ENCODE measurements at places on chromosomes 5 and 9. TPM values are rescaled to one million over a fixed set of nuclear protein-coding genes. Genes with fewer than 3 reads are reported as not detected.

DNA sequence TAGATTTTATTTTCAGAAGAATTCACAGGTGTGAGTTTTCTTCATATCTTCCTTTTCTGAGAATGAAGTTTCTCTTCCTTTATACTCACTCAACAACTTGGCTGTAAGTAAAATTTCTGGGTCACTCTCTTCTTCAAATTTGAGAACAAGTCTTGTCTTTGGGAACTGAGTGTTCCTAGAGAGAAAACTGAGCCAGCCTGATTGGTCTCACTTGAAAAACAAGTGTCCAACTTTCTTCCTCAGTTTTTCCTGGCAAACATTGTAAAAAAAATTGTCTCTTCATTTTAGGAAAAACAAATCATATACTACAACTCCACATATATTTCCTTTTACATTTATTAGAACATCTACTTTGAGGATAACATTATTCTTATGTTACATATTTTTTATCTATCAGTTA, 156.1 kb upstream of the GHR start:
- no peak for DNase-seq

Gene PCDHGA4
- total RNA-seq = 7.4 TPM

Gene MATR3
- 193 TPM for total RNA-seq

DNA sequence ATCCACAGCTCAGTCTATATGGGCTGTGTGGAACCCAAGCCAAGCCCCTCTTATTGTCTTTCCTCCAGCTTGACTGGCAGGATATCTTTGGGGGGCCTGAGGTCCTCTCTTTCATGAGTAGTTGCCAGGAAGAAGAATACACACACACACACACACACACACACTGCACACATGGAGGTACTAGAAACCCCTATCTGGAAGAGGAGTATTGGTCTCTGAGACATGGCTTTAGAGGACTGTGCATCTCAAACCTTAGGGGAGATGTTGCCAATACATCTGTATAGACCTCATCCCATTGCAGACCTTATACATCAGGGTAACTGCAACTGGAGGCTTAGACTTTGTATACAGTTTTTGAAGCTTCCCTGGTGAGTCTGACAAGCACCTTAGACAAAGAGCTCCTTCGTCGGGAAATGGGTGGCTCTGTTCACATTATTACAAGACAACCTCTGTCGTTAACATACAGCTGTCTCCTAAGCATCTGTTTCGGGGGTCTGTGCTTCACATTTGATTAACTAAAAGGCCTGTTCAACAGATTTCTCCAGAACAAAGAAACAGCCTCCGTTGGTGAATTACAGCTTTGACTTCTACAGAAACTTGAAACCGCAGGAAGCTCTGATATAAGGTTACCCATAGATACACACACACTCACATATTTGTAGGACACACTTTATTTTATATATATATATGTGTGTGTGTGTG, 5.5 kb upstream of the ENTREP1 start:
- DNase-seq = no peak

DNA sequence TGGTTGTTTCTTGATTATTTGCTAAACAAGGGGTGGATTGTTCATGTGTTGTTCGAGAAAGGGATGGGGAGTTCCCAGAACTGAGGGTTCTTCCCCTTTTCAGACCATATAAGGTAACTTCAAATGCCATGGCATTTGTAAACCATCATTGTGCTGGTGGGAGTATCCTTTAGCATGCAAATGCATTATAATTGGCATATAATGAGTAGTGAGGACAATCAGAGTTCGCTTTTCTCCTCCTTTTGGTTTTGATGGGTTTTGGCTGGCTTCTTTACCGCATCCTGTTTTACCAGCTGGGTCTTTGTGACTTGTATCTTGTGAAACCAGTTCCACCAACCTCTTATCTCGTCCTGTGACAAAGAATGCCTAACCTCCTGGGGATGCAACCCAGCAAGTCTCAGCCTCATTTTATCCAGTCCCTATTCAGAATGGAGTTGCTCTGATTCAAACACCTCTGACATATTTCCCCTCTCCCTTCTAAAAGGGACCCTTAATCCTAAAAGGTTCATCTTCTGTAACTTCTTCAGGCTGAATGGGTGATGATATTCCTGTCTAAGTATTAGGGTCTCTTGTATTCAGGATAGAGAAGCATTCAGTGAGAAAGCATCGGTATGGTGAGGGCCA, 8.7 kb upstream of the FBN2 start:
- DNase-seq = no peak

- no peak for DNase-seq
Measured at GRCh38 chr5:158080112-158080511, 221.2 kb upstream of the CLINT1 start.

- DNase-seq = no peak
Measured at GRCh38 chr5:81371354-81371876, 22.5 kb downstream of the ACOT12 start.

DNA sequence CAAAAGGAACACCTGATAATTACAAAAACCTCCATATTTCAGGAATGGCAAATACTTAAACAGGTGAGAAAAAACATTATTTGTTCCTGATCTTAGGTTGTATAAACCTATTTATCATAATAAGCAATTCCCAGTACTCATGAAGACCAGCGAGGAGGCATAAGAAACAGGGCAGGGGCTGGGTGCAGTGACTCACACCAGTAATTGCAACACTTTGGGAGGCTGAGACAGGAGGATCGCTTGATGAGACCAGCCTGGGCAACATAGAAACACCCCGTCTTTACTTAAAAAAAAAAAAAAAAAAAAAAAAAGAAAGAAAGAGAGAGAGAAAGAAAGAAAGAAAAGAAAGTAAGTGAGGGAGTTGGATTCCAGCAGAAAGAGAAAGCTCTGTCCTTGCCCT, 21.6 kb downstream of the CCNJL start:
- no peak for DNase-seq

DNA sequence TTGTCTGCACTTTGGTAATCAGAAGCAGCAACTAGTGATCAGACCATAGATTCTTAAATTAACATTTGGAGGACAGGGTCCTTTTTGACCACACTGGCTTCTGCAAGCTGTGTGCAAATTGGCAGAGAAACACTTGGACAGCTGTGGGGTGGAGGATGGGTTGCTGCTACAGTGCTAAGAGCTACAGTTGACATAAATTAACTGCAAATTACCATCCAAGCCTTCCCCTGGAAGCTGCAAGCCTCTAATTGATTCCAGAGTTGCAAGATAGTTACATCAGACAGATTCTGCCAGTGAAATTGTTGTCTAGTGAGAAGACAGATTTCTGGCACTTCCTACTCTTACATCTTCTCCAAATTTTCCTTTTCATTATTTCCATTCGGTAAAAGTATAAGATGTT, 517.7 kb downstream of the DIRAS2 start:
- no peak for DNase-seq

DNA sequence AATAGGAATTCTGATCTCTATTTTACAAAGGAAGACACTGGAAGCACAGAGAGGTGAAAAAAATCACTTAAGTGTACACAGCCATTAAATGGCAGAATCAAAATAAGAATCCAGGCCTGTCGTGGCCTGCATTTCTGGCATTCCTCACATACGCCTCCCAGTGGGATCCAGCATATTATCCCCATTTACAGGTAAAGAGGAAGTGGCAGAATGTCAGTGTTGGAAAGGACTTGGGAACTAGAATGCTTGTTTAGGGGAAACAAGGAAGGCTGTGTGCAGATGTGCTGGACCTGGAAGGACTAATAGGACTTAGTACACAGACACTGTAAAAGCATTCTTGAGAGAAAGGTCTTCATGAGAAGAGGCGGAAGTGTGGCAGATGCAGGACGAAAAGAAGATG, 241.8 kb downstream of the TRIM32 start:
- no peak for DNase-seq

DNA sequence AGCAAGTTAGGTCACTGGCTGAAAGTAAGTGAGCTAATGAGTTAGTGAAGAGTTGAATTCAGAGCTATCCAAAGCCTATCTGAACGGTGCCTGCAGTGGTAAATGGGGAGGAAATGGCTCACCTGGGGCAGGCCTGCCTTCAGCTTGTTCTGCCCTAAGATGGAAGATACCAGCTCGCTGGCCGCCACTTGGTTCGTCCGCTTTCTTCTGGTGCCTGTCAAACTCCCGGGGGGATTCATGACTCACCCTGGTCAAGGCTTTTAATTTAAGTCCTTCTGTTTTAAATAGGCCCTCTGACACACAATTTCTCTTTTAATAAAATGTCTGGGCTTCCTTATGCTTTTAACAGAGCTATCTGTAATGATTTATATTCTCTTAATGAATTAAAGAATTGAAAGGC, 78.8 kb downstream of the CFAP90 start:
- DNase-seq = no peak

DNA sequence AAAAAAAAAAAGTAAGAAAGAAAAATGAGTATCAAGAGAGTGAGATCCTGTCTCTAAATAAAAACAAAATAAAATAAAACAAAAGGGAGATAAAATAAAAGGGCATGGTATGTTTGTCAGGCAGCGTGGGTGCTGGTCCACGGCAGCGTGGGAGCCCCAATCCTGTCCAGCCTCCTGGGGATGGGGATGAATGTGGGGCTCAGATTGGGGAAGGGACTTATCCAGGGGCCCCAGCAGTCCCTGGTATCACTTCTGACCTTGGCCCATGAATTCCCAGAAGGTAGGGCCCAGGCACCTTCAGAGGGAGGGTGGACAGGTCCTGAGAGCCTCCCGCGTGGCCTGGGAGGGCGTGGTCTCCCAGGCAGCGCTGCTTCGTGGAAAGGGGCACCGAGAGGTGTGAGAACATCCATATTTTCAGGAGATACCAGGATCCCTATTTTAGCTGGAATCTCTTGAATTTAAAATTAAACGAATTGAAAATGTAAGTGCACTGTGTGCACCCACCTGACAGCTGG, 71.2 kb downstream of the ZNF354C start:
- no peak for DNase-seq

GRCh38 chr5:119386596-119387344, 31.0 kb downstream of the TNFAIP8 start:
- peak; percentile 61 for DNase-seq

- no peak for DNase-seq
Measured at GRCh38 chr9:14532456-14533115, 160.6 kb downstream of the ZDHHC21 start.

DNA sequence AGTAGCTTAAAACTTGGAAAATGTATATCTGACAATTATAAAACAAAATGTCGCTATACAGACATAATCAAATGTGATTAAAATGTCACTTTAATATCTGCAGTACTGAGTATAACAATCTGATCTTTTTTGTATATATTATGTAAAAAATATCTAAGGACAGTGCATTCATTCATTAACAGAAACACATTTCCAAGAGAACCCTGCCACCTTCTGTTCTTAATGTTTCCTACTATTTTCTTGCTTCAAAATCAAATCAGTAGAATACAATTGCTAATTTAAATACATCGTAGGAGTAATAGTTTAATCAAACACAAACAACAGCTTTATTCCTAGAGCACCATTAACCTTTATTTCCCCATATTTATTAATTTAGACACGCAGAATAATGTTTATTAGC, 142.6 kb upstream of the ST8SIA4 start:
- no peak for DNase-seq

Gene COL5A1
- 60.0 TPM for total RNA-seq

DNA sequence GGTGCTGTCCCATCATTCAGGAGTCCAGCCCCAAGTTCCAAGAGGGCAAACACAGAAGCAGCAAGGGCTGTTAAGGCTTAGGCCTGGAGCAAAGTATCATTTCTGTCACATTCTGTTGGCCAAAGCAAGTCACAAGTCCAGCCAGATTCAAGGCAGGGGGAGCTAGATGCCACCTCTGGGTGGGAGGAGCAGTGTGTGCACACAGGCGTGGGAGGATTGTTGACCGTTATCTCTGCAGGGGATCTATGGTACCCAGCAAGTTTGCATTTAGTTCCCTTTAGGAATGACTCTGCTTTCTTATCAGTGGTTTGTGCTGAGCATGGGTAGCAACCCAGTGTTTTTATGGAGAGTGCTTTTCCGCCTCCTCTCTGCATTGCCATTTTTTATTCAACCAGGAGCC, 278.9 kb downstream of the NR3C1 start:
- no peak for DNase-seq

Gene FOXD4L3
- not detected for total RNA-seq

- no peak for DNase-seq
Measured at GRCh38 chr9:68775003-68775730, 70.1 kb downstream of the PIP5K1B start.

Gene CLPTM1L
- total RNA-seq = 41.5 TPM

Gene TRIP13
- 0.85 TPM for total RNA-seq

GRCh38 chr9:91308191-91308590, 53.5 kb downstream of the AUH start:
- DNase-seq = no peak

DNA sequence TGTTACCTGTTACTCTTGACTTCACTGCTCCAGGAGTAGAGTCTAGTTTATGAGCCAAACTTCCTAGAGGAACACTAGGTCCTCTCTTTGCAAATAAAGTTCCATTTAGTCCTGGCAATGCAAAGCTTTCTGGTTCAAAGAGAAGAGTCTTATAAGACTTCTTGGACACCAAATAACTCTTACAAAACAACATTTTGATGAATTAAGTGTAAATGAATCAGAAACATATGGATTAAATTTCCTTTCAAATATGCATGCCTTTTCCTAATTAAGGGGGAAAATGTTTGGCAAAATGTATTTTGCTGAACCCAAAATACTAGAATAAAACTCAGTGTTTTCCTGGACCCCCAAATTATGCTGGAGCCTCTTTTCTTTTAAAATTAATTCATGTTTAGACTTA, 388.0 kb downstream of the FGF10 start:
- no peak for DNase-seq

Gene DNM1
- 3.5 TPM for total RNA-seq

Gene SEMA5A
- total RNA-seq = 71.5 TPM

DNA sequence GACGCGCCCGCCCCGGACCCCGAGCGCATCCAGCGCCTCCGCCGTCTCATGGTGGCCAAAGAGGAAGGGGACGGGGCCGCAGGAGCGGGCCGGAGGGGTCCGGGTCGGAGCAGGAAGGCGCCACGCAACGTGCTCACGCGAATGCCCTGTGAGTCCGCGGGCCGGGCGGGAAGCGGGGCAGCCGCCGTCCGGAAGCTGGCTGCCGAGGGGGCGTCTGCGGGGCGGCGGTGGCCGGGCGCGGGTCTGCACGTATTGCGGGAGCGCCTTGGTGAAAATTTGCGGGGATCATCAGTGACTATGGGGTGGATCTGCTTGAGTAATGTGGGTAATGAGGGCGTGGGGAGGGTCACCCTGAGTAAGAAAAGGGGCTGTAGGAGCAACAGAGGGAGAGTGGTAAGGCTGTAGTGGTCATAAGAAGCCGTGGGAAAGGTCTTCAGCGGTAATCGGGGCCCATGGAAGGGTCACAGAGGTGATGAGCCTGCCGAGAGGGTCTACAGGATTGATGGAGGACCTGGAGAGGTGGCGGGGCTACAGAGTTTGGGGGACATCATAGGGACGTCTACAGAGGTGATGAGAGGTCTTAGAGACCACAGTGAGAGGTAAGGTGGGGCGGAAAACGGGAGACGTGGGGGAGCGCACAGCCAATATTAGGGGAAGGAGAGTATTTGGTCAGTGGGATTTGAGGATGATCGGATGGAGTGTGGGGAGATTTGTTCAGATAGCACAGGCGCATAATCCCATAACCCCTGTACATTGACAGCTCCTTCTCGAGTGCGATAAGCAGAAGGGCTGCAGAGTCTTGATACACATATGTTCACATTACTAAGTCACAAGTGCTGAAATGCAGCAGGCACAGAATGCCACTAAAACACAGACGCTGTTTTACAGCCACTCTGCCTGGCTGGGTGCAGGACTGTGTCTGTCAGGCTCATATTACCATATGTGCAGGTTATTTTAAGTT, 819 bp downstream of the LSM11 start:
- DNase-seq = peak; percentile 13

All from heart right ventricle (tissue), 16 donors.